LNCaP clone FGC (cell line): ENCODE measurements at places on chromosomes 7 and 10.

DNA sequence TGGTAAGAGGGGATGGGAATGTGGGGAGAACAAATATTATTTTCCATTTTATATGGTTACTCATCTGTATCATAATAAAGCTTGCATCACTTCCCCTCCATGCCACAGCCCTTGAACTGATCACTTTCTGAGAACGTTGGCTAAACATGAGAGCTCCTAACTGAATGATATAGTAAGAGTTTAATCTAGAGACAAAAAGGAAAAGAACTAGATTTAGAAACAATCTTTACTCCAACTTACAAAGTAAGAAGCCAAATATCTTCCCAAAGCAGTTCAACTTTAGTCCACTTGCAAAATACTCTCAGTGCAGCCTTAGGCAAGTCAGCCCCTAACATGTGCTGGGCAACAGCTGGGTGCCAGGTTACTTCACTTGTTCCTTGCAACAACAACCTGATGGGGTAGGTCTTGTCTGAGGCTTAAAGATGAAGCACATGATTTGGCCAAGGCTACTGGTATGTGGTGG lies 20.3 kb downstream of the SMURF1 start:
- no peak for DNase-seq

DNA sequence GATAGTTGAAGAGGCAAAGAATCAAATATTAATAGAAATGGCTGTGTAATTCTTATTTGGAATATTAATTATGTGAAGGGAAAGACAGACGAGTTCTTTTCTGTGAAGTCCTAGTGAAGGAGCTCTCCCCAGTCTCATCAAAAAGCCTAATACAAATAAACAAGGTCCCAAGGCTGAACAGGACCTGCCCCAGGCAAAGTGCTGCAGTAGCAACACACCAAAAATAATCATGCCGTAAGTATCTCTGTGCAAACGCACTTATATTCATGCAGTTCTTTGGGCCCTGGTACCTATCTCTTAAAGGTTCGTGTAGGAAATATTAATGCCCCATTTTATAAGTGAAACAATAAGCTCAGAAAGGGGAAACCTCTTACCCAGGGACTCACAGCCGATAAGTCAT lies 12.2 kb upstream of the CHST15 start:
- DNase-seq, result no peak

- DNase-seq, result no peak
Observed at GRCh38 chr10:114102256-114102655, 58.6 kb downstream of the ADRB1 start.

DNA sequence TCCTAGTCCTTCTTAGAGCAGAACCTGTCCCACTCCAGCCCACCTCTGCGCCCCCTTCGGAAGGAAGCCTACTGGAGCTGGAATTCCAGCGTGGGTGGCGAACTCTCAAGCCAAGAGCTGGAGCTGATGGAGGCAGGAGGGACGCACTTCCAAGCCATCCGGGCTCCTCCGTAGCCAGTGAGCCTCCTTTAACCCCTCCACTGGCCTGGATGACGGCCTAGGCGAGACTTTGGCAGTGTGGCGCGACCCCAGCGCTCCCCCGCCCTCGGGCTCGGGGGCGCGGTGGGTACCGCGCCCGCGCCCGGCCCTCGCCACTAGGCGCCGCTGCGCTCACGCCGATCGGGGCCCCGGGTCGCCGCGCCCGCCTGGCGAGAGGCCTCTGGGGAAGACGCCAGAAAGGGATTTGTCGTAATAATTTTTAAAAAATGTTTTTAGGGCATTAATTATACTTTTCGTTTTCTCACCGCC lies 5.1 kb upstream of the EMX2 start:
- no peak for DNase-seq

- no peak for DNase-seq
Observed at GRCh38 chr10:132494866-132495630, 42.5 kb upstream of the INPP5A start.

- no peak for DNase-seq
Observed at GRCh38 chr10:131200856-131201470, 110.6 kb downstream of the TCERG1L start.

DNA sequence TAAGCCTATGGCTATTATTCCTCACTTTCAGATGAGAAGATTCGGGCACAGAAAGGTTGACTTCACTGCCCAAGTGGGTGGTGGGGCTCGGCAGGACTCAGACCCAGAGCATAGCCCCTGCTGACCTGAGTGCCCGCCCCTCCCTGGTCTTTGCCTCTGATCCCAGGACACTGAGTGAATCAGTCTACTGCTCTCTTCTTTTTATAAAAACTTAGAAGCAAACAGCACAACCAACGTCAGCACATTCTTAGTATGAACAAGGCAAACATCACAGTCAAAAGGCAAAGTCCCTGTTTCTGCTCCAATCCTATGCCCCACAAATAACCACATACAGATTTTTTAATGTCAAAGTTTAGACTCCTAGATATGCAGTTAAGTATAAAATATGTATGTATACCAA lies 237.8 kb downstream of the ZMYND11 start:
- DNase-seq, result no peak

DNA sequence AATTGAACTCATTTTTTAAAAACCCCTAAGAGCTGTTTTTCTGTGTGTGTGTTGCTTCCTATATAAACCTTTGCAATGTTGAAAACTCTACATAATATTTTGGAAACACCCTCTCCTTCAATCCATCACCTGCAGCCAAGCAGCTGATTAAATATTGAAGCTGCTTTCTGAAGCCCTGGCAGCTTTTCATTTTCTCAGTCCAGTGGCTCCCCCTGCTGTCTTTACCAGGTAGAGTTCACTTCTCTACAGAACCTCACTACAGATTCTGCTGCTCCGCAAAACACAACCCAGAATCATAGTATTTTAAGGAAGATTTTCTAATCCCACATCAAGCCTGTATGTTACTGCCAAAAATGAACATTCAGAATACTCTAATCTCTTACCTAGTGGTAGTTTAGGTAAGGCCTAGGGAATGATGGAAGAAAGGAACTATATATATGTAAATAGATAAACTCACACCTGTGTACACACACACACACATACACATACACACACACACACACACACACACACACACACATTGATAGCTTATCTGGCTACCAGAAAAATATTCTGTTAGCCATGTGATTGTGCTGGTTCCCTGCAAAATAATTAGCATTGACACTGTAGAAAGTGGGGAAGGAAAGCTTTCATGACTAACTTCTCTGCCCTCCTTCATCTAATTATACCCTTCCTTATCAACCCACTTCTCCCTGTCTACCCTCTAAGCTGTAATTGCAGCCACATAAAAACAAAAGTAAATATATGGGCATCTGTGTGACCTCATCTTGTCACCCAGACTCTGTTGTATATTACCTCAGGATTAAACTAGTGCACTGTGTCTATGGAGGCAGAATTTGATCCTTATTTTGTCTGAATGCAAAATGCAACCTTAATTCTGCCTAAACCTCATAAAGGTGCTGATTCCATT lies 229.5 kb upstream of the FZD1 start:
- DNase-seq, result peak; percentile 66

DNA sequence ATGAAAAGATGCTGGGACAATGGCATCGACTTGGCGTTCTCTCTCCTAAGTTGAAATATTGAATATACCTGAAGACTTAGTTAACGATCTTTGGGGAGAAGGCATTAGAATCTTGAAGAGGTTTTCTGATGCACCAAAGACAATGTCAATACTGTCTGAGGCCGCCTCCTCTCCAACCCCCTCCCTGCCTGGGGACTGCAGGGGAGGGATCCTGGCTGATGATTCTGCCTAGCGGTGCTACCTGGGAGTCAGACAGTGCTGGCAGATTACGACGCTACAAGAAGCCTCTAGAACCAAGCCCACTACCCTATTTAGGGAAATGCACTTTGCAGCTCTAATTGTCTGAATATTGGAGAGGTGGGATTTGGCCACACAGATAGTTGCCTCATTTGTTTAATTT lies 145.6 kb upstream of the HABP2 start:
- DNase-seq, result no peak

- no peak for DNase-seq
Observed at GRCh38 chr10:8637640-8638039, 583.2 kb downstream of the GATA3 start.

DNA sequence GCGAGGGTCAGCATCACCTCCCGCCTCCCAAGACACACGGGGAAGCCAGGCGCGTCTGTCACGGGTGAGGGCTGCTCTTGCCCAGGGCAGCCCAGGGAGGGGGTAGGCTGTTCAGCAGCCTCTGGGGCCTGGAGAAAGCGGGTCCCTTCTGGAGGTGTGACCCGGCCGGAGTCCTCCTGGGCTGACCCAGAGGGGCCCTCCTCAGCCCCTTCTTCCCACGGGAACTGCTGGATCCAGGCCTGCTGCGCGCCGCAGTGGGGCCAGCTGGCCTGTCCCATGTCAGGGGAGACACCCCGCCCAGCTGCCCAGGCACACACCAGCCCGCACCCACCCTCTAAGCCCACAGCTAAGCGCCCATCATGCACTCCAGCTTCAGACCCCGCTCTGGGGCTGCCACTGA lies 41.8 kb downstream of the INSIG1 start:
- no peak for DNase-seq

DNA sequence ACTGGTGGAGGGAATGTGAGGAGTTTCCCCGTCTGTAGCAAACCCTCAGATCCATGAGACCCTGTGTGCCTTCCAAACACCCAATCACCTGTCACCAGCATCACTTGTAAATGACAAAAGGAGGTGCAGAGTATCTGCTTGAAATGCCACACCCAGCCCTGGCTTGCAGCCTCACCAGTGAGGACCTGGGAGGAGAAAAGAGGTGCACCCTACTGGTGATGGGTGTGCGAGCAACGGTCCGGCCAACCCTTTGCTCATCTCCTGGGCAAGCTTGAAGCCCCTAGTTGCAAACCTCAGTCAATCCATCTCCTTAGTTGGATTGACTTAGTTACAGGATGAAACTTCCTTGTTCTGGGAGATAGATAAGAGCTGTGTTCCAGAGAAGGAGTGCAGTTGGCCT lies 62.4 kb upstream of the WAPL start:
- no peak for DNase-seq

DNA sequence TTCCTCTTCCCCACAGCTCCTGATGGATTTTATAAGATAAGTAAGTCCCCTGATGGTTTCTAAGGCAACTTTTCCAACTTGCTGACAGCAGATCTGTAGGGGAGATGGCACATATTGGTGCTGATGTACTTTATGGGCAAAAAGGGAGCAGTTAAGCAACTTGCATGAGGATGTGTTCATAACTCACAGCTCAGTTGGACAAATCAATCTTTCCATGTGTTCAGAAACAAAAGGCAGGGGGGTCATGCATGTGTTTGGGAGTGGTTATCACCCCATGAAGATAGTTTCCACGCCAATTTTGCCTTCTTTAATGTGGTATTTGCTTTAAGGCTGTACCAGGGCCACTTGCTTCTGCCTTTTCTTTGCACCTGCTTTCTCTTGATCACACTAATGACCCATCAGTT lies 6.1 kb downstream of the RBM20 start:
- no peak for DNase-seq

GRCh38 chr10:1668399-1668798 lies 68.9 kb downstream of the ADARB2 start:
- no peak for DNase-seq

GRCh38 chr7:104857458-104858425 lies 156.3 kb upstream of the KMT2E start:
- DNase-seq, result no peak

DNA sequence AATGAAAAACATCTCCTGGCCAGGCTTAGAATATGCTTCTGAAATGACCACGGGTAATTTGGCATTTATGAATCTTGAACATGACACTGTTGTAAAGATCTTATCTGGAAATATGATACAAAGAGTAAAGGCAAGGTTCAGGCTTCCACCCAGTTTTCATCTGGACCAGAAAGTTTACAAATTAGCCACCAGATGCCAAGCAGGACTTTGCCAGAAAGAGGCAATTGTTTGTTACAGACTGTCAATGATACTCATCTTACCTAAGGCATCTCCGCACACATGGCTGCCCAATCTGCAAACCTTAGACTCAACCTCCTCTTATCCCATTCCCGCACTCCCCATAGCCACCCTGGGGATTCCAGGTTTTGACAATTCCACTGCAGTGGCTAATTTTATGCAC lies 795.3 kb downstream of the TYW1 start:
- DNase-seq, result no peak

GRCh38 chr10:24307696-24308485 lies 99.0 kb downstream of the KIAA1217 start:
- DNase-seq, result no peak

GRCh38 chr10:117759266-117759665 lies 216.7 kb downstream of the EMX2 start:
- no peak for DNase-seq

DNA sequence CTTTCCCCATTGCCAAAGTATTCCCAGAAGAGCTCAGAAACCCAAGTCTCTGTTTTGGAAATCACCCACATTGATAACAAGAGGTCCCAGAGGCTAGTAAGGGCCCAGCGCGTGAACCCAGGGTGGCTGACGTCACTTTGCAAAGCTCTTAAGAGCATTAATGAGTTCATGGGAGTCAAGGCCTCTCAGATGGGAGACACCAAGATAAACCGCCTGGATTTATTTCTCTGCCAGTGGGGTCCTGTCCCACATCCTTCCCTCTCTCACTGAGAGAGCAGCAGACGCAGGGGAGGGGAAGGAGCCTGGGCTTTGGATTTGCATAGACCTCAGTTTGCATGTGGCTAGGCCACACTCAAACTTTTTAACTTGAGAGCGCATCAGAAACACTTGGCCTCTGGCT lies 184.8 kb upstream of the PDE1C start:
- no peak for DNase-seq

DNA sequence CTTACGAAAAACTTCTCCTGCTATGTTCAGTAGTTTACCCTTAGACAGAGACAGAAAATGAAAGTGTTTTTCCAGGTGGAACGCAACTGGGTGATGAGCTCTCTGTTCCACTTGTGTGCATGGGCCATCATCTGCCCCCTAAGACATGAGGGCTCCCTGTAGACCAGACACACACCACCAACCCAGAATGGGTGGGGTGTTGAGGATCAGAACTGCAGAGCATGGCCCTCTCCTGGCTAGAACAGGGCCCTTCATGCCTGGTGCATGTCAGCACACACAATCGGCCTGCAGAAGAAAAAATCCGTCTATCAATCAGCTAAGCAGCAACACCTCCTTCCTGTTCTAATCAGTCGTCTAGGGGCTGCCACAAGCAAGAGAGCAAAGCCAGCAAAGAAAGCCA lies 186.2 kb upstream of the INHBA start:
- no peak for DNase-seq

DNA sequence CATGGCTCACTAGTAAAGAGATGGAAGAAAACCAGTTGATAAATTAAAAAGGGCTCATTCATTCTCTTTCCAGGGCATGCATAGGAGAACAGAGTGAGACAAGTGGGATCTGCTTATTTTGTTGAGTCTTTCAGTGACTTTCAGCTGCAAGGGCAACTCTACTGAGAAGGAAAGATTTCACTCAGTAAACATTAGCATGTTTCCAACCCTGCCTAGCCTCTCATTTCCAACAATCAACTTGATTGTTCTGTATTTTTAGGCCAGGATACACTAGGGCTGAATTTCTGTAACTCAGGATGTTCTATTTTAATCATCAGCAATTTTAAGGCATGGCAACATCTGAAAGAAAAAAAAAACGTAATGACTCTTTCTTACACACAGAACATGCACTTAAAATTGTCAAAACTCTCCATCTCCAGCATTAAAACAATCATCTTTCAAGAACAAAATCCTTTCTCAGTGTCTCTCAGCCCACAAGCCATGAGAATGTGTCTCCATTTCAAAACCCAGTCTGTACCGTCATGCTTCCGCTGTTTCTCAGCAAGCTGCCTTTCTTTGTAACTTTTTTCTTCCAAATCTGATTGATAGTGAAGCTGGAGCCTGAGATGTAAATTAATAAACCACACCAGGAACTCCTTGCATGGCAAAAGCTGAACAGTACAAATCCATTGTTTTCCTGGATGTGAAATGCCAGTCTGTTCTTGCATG lies 147.2 kb upstream of the KLF14 start:
- DNase-seq, result no peak

- peak; percentile 61 for DNase-seq
Observed at GRCh38 chr7:139016931-139017511, 18.8 kb downstream of the ZC3HAV1L start.
